ENCODE measurements at places on chromosomes 2 and 18.

DNA sequence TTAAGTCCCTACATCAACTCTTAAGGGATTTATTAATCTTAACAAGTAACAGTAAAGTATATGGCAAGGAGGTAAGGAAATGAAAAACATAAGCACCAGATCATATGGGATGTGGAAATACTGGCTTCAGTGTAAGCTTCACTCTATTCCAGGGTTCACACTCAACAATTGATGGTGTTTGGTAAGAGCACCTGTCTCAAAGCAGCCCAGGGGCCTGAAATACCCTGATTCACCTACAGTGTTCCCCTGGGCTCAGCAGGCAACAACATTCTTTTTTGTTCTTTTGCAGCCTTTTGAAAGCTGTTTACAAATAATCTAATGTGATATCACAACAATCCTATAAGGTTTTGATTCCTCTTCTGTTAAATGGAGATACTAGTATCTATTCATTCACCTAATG lies 1.2 kb upstream of the MLPH start:
- DNase-seq = no peak
- H3K4me3 ChIP-seq = no peak overlapping the region
- H3K4me1 ChIP-seq = peaks cover 25% of the 10 kb centered on the region
- H3K27ac ChIP-seq = no peak overlapping the region

GRCh38 chr18:47397671-47398319 lies 146.3 kb upstream of the SKOR2 start:
- no peak for DNase-seq
- H3K4me3 ChIP-seq = no peak overlapping the region
- no peaks in the 10 kb centered on the region for H3K4me1 ChIP-seq
- no peaks in the 10 kb centered on the region for H3K27me3 ChIP-seq

GRCh38 chr18:13587937-13588336 lies 138.4 kb downstream of the FAM210A start:
- peaks cover 3% of the 10 kb centered on the region for H3K4me1 ChIP-seq
- no peak overlapping the region for H3K27ac ChIP-seq

GRCh38 chr2:3174626-3175567 lies 202.7 kb downstream of the EIPR1 start:
- no peak overlapping the region for H3K27ac ChIP-seq
- H3K27me3 ChIP-seq = no peaks in the 10 kb centered on the region
- no peaks in the 10 kb centered on the region for H3K4me1 ChIP-seq
- no peaks in the 10 kb centered on the region for H3K36me3 ChIP-seq

DNA sequence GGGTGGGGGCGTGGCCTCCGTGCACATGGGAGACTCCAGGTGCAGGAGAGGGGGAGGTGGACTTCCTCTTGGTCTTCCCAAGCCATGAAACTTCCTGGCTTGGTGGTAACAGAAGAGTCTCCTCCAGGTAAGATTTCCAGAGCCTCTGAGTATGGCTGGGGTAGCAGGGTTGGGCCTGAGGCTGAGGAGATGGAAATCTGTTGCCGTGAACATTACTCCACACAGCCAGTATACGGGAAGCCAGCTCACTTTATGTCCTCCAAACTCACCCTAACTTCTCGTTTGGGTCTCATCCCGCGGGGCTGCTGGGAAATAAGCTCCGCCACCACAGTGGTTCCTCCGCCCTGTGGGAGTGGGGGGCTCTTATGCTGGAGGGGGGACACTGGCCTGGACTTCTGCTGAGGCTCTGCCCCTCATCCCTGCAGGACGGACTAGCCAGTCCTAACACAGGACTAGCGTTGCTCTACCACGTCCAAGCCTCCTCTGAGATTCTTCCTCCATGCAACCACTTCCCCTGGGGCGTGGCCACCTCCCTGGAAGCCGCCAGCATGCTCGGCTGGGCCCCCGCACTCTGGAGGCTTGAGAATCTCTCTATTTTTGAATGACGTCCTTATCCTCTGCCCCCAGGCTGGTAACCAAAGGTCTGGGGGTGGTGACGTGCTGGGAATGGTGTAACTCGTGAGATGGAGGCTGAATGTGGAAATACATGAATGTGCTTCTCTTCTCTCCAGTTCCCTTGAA lies 777 bp upstream of the RAB17 start:
- peaks cover 11% of the 10 kb centered on the region for H3K4me1 ChIP-seq
- H3K36me3 ChIP-seq = no peaks in the 10 kb centered on the region
- DNase-seq = peak; percentile 61
- no peak overlapping the region for H3K4me3 ChIP-seq
- H3K27ac ChIP-seq = no peak overlapping the region

- no peaks in the 10 kb centered on the region for H3K36me3 ChIP-seq
- no peak for DNase-seq
- no peak overlapping the region for H3K27ac ChIP-seq
- H3K27me3 ChIP-seq = no peaks in the 10 kb centered on the region
Measured at GRCh38 chr2:173785813-173786212, 179.4 kb downstream of the SP3 start.

DNA sequence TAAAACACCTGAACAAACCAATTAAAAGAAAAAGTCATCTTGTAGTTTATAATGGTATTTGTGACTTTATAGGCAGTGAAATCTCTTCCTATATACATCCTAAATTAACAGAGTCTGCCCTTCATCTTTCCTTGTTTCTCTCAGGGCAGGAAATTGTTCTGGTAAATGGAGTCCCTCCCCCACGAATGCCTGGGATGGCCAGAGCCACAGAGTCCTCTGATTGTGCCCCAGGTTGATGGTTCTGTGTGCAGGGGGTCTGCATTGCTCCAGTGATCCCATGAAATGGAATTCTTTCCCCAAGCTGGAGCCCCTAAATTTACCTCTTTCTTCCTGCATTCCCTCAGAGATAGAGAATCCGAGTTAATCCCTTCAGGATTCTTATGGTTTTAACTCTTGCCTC lies 155.5 kb downstream of the MTX2 start:
- no peak overlapping the region for H3K4me3 ChIP-seq
- H3K27ac ChIP-seq = no peak overlapping the region
- no peak for DNase-seq
- no peaks in the 10 kb centered on the region for H3K4me1 ChIP-seq
- no peaks in the 10 kb centered on the region for H3K36me3 ChIP-seq

GRCh38 chr2:25043241-25043867 lies 1.5 kb downstream of the EFR3B start:
- no peaks in the 10 kb centered on the region for H3K36me3 ChIP-seq
- H3K27ac ChIP-seq = no peak overlapping the region
- peak overlapping the region; percentile 70 for H3K4me3 ChIP-seq
- peak; percentile 82 for DNase-seq

DNA sequence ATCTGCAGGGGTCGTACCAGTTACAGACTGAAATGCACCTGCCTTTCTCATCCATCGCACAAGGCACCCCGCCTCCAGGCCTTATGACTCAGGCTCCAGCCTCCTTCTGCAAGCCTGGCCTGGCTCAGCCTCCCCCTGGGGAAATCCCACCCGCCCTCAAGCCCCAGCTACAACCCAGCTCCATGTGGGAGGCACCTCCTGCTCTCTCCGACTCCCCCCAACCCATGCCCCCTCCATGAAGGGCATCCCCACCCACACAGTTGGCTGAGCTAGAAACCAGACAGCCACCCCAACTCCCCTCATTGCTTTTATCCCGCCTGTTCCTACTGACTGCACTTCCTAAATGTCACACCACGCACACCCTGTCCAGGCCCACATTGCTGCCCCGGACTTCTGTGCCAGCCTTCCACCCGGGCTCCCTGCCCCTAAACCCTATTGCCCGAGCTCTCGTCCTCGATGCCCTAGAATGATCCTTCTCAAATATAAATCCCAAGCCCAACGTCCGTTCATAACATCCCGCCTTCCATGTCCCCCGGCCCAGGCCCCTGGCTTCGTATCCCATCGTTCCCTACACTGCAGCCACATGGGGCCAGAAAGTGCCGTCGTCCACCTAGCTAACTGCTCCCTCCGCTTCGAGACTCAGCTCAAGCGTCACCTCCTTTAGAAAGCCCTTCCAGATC lies 9.9 kb downstream of the DNMT3A start:
- peaks cover 12% of the 10 kb centered on the region for H3K4me1 ChIP-seq
- no peaks in the 10 kb centered on the region for H3K27me3 ChIP-seq
- no peak overlapping the region for H3K4me3 ChIP-seq

GRCh38 chr2:71608034-71608433 lies 154.7 kb downstream of the DYSF start:
- H3K27ac ChIP-seq = no peak overlapping the region
- H3K4me3 ChIP-seq = no peak overlapping the region
- no peaks in the 10 kb centered on the region for H3K27me3 ChIP-seq
- H3K36me3 ChIP-seq = no peaks in the 10 kb centered on the region

- no peak overlapping the region for H3K4me3 ChIP-seq
- DNase-seq = no peak
- H3K27me3 ChIP-seq = peaks cover 31% of the 10 kb centered on the region
- H3K4me1 ChIP-seq = no peaks in the 10 kb centered on the region
- no peak overlapping the region for H3K27ac ChIP-seq
- H3K36me3 ChIP-seq = no peaks in the 10 kb centered on the region
Measured at GRCh38 chr2:23418056-23418455, 33.1 kb downstream of the KLHL29 start.

DNA sequence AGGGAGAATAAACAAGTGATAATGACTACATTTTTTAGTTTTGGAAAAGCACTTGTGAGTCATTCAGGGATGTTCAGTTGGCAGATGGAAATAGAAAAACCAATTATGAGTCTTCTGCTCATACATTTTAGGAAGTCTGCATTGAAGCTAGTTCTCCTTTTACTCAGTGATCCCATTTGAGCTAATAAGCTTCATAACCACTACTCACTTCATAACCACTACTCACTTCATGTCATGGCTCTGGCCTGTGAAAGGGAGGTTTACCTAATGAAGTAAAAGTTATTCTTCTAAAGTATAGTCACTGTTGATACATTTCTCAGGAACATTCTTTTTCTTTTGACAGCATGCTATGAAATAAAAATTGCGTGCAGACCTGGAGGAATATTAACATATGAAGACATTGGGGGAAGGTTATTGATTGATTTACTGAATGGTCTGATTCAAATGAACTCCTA lies 948.7 kb downstream of the TSN start:
- no peaks in the 10 kb centered on the region for H3K36me3 ChIP-seq
- H3K4me3 ChIP-seq = no peak overlapping the region
- H3K4me1 ChIP-seq = no peaks in the 10 kb centered on the region
- no peaks in the 10 kb centered on the region for H3K27me3 ChIP-seq
- H3K27ac ChIP-seq = no peak overlapping the region

DNA sequence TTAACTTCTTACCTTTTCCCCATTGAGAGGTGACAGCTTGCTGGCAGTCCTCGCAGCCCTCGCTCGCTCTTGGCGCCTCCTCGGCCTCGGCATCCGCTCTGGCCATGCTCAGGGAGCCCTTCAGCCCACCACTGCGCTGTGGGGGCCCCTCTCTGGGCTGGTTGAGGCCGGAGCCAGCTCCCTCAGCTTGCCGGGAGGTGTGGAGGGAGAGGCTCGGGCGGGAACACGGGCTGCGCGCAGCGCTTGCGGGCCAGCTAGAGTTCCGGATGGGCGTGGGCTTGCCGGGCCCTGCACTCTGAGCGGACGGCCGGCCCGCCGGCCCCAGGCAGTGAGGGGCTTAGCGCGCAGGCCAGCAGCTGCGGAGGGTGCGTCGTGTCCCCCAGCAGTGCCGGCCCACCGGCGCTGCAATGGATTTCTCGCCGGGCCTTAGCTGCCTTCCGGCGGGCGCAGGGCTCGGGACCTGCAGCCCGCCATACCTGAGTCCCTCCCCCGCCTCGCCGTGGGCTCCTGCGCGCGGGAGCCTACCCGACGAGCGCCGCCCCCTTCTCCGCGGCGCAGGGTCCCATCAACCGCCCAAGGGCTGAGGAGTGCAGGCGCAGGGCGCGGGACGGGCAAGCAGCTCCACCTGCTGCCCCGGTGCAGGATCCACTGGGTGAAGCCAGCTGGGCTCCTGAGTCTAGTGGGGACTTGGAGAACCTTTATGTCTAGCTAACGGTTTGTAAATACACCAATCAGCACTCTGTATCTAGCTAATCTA lies 335.0 kb downstream of the CBLN2 start:
- H3K27me3 ChIP-seq = no peaks in the 10 kb centered on the region
- no peaks in the 10 kb centered on the region for H3K36me3 ChIP-seq
- H3K27ac ChIP-seq = no peak overlapping the region
- no peaks in the 10 kb centered on the region for H3K4me1 ChIP-seq

GRCh38 chr18:60698901-60699300 lies 326.3 kb upstream of the MC4R start:
- H3K4me1 ChIP-seq = no peaks in the 10 kb centered on the region
- no peak for DNase-seq
- no peaks in the 10 kb centered on the region for H3K36me3 ChIP-seq
- H3K4me3 ChIP-seq = no peak overlapping the region
- no peak overlapping the region for H3K27ac ChIP-seq

GRCh38 chr18:67924656-67925055 lies 408.1 kb upstream of the DSEL start:
- no peaks in the 10 kb centered on the region for H3K36me3 ChIP-seq
- no peak overlapping the region for H3K27ac ChIP-seq
- H3K4me1 ChIP-seq = no peaks in the 10 kb centered on the region
- no peak for DNase-seq
- no peak overlapping the region for H3K4me3 ChIP-seq
- H3K27me3 ChIP-seq = no peaks in the 10 kb centered on the region

- no peak for DNase-seq
- H3K4me3 ChIP-seq = no peak overlapping the region
- H3K4me1 ChIP-seq = no peaks in the 10 kb centered on the region
- H3K36me3 ChIP-seq = no peaks in the 10 kb centered on the region
- no peak overlapping the region for H3K27ac ChIP-seq
- H3K27me3 ChIP-seq = no peaks in the 10 kb centered on the region
Measured at GRCh38 chr2:144983107-144983506, 463.2 kb upstream of the ZEB2 start.

DNA sequence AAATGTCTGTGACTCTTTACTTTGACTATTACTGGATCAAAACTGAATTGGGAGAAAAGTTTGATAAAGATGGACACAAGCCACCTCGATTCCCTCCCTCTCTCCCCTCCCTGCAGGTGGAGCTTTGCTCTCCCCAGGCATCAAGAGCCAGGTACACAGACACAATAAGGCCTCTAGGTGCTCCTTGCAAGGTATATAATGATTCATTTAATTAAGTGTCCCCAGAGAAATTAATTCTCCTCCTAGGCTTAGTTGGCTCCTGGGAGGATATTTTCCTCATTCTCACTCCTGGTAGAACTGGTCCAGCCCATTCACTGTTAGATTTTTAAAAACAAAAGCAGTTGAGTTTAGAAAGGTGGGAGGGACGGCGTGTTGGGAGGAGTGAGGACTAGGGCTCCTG lies 352.4 kb upstream of the SMIM21 start:
- H3K4me3 ChIP-seq = no peak overlapping the region
- peaks cover 3% of the 10 kb centered on the region for H3K27me3 ChIP-seq
- H3K4me1 ChIP-seq = no peaks in the 10 kb centered on the region

- H3K4me3 ChIP-seq = no peak overlapping the region
- DNase-seq = peak; percentile 7
- no peak overlapping the region for H3K27ac ChIP-seq
Measured at GRCh38 chr2:153287109-153287801, 191.3 kb downstream of the RPRM start.

GRCh38 chr2:172097557-172098131 lies 5.1 kb downstream of the DLX2 start:
- no peak for DNase-seq
- no peaks in the 10 kb centered on the region for H3K36me3 ChIP-seq
- H3K27ac ChIP-seq = no peak overlapping the region
